NCI-H460 (cell line): ENCODE measurements at places on chromosomes 16 and 17. TPM values are rescaled to one million over a fixed set of nuclear protein-coding genes. Genes with fewer than 3 reads are reported as not detected.

- DNase-seq, result no peak
These were observed 549 bp downstream of the SLC26A11 start for GRCh38 chr17:80220736-80221215.

DNA sequence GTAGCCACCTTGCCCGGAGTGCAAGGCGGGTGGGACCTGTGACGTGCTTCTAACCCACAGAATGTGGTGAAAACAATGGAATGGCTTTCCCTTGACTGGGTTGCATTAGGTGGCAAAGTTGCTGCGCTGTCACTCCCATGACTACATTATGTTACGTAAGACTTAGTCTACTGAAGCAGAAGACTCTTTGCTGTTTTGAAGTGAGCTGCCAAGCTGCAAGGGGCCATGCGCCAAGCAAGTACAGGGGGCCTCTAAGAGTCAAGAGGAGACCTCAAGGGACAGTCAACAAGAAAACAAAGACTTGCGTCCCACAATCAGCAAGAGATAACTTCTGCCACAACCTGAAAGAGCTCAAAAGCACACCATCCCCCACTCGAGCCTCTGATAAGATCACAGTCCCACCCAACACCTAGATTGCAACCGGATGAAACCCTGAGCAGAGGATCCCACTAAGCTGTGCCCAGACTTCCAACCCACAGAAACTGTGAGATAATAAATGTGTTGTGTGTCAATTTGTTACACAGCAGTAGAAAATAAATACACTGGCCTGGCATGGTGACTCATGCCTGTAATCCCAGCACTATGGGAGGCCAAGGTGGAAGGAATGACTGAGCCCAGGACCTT lies 16.5 kb downstream of the ANKRD11 start:
- DNase-seq, result no peak

DNA sequence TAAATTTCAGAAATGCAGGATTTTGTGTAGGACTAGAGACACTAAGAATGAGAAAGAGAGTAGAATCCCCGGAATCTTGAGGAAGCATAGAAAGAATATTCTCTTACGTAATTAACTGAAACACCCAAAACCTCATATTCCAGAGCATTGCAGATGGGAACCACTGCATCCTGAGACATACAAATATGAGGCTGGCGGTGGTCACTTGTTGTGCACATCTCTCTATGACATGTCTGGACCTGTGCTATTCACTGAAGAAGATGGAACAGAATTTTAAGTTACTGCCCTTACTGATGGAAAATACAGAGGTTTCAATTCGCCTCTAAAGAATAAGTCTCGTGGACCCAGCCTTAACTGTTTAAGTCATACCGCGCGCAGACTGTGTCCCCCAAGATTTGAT lies 806 bp downstream of the RAD51C start:
- DNase-seq, result no peak

DNA sequence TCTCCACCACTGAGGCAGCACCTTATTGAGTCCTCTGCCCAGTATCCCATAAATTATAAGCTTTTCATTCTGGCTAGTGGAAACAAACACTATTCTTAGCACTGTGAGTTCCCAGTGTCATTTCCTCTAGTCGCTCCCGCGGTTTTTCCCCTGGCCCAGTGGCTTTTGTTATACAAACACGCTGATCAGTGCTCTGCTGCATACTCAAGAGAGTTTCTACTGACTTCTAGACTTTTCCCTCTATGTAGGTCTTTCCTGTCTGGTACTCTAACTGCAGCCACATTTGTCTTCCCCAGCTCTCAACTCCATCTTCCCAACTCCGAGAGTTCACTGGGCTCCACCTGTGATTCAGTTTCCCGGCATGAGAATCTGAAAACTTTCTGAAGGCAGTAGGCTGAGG lies 556.6 kb upstream of the SALL1 start:
- no peak for DNase-seq

- DNase-seq, result no peak
These were observed 74.0 kb upstream of the CREBBP start for GRCh38 chr16:3954411-3954921.

DNA sequence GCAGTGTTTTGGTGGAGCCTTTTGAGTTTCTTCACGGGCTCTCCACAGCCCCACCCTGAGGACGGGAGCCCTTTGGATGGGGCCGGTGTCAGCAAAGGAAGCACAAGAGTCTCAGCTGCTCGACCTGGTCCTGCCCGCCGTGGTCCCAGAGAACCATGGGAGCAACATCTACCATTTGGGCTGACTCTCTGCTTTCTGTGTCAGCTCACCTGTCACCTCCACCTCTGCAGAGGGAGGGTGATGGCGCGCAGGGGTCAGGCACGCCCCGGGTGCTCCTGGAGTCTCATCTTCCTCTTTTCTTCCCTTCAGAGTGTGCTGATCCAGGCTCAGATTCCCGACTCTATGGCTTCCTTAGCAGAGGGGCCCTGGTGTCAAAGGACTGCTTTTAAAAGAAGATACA lies 171.7 kb downstream of the LAT start:
- DNase-seq, result no peak

The TELO2 gene
- total RNA-seq, result 7.8 and 8.1 TPM in 2 replicates

DNA sequence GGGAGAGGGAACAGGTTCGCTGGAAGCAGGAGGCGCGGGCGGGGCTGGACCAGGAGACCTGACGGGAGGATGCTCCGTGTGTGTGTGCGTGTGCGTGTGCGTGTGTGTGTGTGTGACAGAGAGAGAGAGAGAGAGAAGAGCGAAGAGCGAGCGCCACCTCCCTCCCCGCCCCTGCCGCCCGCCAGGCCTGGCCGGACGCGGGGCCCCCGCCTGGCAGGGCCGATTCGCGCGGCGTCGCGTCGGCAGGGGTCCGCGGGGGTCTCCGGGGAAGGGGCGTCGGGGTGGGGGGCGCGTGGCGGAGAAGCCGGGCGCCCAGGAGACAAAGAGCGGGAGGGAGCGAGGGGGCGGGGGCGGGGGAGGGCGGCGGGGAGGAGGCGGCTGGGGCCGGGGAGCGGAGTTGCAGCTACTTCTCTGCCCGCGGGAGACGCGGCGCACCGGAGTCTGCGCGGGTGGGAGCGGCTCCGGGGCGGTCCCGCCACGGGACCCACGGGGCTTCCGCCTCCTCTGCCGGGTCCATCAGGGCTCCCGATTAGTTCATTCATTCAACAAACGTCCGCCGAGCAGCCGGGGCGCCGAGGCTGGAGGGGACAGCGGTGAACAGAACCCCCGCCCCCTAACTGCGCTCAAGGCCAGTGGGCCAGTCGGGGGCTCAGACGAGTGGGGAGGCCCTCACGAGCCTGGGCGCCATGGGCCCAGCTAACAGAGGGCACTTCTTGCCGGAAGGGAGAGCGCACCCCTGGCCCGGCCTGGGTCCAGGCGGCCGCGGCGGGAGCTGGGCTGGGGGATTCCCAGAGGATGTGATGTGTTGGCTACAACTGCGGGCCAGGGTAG lies at the start of gene SAMD14:
SAMD14 (minus strand) TSS at position 433 of the 831 bp plus-strand sequence. CDS start 5,201 bp downstream, outside the sequence.
- no peak for DNase-seq

- no peak for DNase-seq
These were observed 19.2 kb upstream of the SREBF1 start for GRCh38 chr17:17855976-17856375.

The USP6 gene
- not detected in 2 replicates for total RNA-seq

DNA sequence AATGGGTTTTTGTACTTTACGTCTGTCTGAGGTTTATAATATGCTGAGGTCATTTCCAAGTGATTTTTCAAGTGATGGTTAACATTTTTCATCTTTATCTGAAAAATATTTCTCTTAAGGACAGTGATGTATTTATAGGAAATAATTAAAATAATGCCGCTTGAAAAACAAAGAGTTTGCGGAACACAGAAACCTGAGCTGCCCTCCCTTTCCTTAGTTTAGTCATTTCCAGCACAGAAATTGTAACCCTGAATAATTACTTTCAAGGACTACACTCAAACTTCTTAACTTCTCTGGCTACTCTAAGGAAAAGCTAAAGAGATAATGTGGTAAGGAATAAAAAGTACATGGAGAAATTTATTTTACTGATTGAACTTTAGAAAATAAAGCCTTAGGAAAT lies 54.6 kb downstream of the MRTFB start:
- DNase-seq, result no peak

DNA sequence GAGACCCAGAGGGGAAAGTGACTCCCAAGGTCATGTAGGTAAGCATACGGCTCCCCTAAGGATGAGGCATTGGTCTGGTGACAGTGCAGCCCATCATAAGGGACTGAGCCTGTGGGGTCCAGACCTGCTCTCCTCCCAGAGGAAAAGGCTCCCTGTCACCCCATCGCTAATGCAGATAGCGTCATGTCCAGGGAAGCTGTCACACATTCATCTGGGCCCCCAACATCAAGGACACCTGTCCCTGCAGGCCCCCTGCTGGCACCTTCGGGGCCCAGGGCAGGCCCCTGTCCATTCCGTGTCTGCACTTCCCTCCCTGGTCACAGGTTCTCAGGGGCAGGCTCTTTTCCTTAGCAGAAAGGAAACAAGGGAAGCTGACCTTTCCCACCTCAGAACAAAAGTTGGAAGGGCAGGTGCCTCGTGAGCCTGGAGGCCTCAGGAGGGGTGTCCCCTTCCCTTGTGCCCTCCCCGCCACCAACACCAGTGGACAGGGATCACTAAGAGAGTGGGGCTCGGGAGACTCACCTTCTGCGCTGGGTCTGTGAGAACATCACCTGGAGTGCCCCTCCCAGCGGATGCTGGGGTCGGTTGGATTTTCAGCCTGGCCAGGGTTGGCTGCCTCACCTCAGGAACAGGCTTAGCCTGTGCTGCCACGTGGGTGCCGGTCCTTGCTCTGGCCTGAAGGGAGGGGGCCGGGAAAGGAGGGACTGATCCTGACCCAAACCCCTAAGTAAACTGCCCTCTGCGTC lies 17.3 kb upstream of the LASP1NB start:
- no peak for DNase-seq

DNA sequence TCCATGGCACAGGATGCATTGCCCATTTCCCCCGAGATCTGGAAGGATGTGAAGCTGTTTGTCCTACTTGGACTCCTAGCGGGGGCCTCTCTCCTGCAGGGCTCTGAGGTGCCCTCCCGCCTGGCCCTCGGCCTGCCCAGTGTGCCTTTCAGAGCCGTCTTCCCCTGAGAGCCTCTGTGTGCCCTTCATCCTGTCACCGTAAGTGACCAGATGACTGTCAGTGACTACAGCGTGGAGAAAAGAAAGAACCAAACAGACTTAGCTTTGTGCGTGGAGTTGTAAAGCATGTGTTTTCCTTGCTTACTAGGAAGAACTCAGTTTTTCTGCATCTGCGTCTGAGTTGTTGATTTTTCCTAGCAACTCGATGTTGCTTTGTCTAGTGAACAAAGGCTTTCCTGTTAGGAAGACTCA lies 56.1 kb downstream of the BANP start:
- no peak for DNase-seq

DNA sequence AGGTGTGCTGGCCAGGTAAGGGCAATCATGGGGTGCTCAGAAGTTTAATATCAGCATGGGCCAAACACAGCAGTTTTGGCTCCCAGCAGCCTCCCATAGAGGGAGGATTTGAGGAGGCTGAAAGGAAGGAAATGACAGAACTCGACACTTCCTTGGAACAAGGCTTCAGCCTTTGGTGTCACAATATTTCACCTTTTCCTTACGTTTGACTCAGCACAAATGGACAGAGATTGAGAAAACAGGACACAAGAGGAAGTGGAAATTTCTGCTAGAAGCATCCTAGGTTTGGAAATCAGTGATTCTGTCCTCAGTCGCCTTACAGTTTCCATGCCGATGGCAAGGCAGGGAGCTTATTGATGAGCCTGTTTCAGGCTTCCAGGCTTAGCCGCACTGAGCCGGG lies 181.4 kb downstream of the MAF start:
- DNase-seq, result no peak

The HOXB3 gene
- 1.4 and 5.3 TPM in 2 replicates for total RNA-seq

DNA sequence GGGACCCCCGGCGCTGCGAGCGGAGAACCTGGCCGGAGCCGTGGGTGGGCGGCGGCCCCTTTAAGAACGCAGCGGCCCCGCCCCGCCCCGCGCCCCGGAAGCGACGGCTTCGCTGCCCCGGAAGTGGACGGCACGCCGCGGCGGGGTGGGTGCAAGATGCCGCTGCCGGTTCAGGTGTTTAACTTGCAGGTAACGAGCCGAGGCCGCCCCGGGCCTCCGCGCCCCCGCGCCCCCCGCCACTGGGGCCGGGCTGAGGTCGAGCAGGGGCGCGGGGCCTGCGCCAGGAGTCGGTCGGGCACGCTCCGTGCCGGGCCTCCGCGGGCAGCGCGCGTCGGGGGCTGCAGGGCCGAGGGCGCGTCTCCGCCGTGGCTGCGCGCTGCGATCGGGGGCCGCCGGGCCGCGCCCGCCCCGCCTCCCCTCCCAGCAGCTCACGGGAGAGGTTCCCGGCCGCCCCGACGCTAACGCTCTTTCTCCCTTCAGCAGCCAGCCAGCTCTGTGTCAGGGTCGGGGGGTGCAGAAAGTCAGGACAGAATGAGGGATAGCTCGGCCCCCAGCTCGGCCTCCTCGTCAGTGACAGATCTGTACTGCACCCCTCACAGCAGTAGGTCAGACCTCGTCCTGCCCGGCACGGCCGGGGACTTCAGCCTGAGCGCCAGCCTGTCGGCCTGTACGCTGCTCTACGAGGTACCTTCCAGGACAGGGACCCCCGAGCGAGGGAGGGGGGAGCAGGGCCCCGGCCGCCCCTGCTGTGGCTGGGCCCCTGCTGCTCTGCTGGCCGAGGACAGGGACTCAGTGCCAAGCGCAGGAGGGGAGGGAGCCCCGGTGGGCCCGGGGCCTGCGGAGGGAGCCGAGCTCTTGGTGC lies at the start of the genes GPS1 and RFNG:
GPS1 (plus strand) TSS at position 123 of the 862 bp plus-strand sequence; CDS start at position 157, 34 bp downstream.
RFNG (minus strand) TSS at position 36 of the 862 bp plus-strand sequence. CDS start 45 bp downstream, outside the sequence.
- no peak for DNase-seq

GRCh38 chr17:42571435-42572225 lies 4.7 kb downstream of the MLX start:
- DNase-seq, result no peak

The KRTAP2-1 gene
- total RNA-seq, result not detected in 2 replicates

The PRAC2 gene
- not detected in 2 replicates for total RNA-seq

The SLFN14 gene
- not detected in 2 replicates for total RNA-seq
